Amniotic stem cell (primary cell): ENCODE measurements at places on chromosomes 2 and 18.

- DNase-seq, result peak; percentile 52
Measured at GRCh38 chr2:86747711-86748639, 27.9 kb downstream of the RMND5A start.

- no peak for DNase-seq
Measured at GRCh38 chr2:8563814-8564474, 117.9 kb upstream of the ID2 start.

- DNase-seq, result no peak
Measured at GRCh38 chr2:98476192-98476868, 31.7 kb downstream of the INPP4A start.

DNA sequence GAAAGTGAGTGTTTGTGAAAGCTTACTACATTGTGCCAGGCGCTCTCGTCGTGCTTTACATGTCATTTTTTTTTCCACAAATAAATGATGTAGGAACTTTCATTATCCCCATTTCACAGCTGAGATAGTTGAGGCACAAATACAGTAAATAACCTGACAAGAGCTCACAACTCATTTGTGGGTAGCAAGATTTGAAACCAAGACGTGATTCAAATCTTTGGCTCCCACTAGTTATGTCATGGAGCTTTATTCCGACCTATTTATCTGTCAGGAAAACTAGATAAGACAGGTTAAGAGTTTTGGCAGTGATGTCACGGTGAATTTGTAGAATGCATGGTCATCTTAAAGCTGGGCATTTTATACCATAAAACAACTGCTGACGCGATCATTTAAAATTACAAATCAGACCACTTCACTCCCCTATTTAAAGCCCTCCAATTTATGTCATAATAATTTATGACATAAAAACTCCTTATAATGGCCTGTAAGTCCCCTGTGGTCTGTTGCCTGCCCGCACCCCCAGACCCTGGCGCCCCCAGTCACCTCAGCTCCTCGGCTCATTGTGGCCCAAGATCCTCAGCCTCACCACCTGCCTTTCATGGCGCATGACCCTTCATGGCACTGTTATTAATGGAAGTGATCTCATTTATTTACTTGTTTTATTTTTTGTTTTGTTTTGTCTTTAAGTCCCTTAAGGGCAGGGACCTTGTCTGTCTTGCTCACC, 678 bp upstream of the ZNF24 start:
- no peak for DNase-seq

DNA sequence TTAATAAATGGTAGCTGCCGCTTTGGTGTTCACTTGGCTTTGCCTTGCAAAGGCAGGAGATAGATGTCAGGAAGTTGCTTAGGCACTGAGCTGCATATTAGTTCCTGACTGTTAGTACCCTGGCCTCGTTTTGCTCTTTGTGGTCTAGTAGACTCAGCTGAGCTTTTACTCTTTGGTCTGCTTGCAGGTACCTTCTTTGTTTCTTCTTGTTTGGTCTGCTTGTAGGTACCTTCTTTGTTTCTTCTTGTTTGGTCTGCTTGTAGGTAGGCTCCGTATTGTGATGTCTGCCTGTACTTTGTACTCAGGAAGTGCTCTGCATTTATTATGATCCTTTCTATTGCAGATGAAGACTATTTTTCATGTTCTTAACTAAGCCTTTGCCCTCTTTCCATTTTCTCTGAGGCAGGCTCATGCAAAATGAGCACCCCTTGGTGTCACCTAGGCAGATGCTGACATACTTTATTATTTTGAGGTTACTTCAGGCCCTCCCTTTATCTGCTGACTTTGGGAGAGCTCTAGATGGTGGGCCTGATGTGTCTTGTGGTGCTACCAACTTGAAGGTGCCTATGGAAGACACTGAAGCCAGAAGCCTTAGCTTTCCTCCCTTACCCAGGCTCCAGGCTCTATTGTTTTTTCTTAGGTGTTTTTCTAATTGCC, 6.0 kb downstream of the RPIA start:
- DNase-seq, result no peak
